GM12892 (cell line): ENCODE measurements at places on chromosomes 11 and 22.

DNA sequence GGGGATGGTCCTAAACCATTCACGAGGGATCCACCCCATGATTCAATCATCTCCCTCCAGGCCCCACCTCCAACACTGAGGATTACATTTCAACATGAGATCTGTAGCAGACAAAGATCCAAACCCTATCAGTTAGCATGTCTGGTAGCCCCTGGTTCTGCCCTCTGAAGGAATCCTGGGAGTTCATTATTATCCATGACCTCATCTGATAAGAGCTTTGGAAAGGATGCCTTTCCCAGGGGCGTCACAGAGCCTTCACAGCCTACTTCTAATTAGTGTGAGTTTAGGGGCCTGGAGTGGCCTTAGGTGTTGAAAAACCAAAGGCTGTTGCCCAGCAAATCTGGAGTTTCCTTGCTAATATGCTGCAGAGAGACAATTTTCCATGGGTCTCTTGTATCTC is 8.6 kb upstream of the EIF3M start:
- DNase-seq: no peak

DNA sequence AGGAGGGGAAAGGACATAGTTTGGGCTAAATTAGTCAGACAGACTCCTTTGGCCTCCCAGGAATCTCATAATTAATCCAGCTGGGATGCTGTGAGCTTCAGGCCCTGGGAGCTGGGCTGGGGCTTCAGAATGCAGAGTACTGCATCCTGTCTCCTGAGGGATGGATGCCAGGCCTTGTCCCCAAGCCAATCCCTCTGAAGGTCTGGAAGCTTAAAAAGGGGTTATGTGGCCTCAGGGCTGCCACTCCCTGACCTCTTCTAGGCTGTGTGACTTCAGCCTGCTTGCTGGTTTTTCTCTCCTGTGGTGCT is 6.9 kb upstream of the LRRC32 start:
- no peak for DNase-seq

DNA sequence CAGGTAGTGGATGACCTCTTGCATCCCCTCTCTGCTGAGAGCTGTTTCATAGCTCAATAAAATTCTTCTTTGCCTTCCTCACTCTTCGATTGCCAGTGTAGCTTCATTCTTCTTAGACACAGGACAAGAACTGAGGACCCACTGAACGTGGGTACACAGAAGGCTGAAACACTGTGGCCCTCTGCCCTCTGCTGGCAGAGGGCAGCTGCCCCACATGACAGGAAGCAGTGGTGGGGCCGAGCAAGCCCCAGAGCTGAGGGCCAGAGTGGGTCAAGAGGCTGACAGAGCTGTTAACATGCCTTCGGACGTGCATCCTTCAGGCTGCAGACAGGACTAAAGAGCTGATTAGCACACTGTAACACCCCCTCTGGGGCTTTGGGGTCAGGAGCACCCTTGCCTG is 15.6 kb downstream of the SMC1B start:
- no peak for DNase-seq

GRCh38 chr22:27578937-27579617 is 222.5 kb downstream of the MN1 start:
- no peak for DNase-seq

- no peak for DNase-seq
Observed at GRCh38 chr11:67657300-67657699, 6.8 kb upstream of the ACY3 start.

- no peak for DNase-seq
Observed at GRCh38 chr11:33682446-33682845, 18.2 kb downstream of the C11orf91 start.

DNA sequence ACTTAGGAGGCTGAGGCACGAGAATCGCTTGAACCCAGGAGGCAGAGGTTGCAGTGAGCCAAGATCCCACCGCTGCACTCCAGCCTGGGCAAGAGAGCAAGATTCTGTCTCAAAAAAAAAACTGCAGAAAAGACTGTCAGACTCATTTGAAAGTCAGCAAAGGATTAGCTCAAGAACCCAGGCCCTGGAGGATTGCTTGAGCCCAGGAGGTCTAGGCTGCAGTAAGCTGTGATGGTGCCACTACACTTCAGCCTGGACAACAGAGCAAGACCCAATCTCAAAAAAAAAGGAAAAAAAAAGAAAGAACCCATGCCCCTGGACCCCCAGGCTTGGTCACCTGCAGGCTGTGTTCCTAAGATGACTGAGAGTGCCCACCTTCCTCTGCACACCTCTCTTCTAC is 16.2 kb downstream of the LIF start:
- no peak for DNase-seq

GRCh38 chr22:42074132-42074811 is at the start of gene PHETA2:
Gene PHETA2, plus strand, starts transcription at chr22:42074248. Its CDS starts 3,046 bp downstream, at chr22:42077294.
- peak; percentile 43 for DNase-seq

DNA sequence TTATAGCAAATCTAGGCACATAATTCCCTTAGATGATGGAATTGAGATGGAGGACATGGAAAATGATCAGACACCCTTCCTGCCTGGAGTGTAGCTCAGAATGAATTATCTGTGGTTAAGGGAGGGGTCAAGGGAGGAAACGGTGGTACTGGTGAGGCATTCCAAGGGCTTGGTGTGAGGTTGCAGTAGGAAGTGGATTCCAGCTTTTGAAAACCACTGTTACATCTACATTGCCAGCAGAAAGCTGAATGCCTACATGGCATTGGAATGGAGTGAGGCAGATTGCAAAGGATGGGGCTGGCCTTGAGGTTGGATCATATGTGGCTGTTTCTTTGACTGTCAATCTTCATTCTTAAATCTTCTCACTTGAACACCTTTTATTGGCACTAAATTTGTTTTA is 684.4 kb downstream of the NTM start:
- no peak for DNase-seq

DNA sequence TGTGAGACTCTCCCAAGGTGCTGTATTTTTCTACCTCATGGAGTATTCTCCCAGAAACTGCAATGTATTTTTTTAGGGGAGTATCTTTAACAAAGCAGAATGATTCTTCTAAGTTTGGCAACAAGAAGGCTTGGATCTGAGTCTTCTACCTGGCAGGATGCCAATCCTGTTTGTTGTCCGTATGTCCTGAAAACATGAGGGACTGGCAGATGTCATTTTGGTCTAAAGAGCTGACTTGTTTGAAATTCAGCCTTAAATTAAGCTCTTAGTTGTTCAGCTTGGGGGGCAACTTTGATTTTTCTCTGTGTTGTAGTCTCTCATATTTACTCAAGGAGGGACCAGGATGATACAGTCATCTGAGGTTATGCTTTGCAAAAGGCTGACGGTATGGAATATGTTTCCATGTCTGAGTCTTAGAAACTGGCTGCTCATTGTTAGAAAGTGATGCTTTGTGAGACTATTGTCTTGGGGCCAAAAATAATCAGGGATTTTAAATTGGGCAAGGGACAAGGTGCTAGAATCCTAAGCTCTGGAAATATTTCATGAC is 9.3 kb downstream of the MRPL16 start:
- DNase-seq: no peak

DNA sequence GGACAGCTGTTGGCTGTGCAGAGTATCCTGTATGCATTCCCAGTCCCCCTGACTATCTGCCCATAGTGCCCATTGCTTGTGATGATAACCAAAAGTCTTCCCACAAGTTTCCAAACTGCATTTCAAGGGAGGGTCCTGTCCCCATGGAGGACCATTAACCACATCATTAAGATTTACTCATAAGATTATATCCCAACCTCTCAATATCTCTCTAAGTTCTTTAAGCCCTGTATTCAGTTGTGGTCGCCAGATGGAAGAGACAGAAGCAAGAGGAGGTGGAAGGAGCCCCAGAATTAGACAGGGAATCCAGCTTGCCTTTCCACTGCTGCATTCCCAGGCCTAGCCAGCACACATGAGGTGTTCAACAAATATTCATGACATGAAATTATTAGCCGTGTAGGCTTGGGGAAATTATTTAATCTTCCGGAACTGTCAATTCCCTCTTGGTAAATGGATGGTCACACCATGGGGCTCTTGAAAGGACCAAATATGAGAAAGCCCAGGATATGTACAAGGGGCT is 42.6 kb upstream of the TIMP3 start:
- no peak for DNase-seq

GRCh38 chr11:130715085-130715876 is 201.0 kb downstream of the SNX19 start:
- no peak for DNase-seq

- DNase-seq: no peak
Observed at GRCh38 chr11:46271875-46272815, 5.3 kb upstream of the CREB3L1 start.

GRCh38 chr11:117794135-117794534 is 2.9 kb downstream of the DSCAML1 start:
- DNase-seq: no peak

- no peak for DNase-seq
Observed at GRCh38 chr11:28696591-28696990, 588.4 kb downstream of the METTL15 start.

DNA sequence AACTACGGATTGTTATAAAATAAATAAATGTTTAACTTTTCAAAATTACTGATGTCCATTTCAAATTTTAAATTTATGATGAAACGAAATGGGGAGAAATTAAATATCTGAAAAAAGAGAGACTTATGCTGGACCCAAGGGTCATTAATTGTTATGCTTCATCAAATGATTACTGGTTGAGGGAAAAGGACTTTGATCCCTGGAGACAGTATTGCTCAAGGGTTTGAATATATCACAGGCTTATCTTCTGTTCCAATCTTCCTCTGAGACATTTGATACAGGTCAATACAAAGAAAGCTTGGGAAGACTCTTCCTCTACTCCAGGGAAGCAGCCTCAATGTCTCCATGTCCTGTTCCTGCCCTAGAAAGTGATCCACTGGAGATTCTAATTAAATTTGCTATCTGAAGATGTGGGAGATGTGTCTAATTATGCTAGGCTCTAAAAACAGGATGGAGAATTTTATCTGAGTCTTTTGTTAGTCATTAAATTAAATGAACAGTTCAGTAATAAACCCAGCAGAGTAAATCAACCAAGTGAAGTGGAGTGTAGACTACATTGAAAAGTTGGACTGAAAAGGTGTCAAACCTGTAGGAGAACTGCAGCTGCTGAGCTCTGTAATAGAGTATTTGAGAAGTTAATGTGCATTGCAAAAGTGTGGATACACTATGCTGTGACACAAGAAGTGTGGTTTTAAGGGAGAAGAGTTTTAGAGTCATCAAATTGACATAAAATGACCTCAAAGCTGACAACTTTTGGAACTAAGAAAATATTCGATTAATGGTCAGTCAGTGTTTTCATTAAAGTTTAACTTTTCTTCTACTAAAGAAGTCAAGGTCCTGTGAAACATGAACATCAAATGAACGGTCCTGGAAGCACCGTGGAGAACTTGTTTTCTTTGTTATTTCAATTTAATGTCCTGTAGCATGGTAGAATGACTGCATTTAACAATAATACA is 623.7 kb upstream of the CCDC90B start:
- no peak for DNase-seq

DNA sequence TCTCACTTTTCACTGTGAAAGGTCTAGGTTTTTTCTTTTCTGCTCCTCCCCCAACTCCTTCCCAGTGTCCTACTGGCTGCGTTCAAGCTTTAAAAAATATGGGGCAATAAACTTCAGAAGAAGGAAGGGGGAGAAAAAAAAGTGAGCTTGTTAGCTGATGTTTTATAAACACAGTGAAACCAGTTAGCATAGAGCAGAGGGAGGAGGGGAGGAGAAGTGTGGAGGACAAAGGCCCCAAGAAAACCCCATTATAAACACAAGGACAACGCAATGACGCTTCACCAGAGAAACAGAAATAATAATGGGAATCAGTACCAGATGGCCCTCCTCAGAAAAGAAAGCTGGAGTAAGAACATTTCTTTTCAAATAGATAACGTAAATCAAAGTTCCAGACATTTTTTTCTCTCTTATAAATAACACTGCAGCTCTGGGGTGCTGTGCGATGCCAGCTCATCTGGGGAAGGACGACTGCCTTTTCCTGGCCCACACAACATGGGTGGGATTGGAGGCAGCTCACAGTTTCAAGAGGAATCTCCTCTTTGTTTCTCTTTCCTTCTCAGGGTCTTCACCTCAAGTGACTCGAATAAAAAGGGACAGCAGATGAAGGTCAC is 235.4 kb upstream of the NARS2 start:
- no peak for DNase-seq

DNA sequence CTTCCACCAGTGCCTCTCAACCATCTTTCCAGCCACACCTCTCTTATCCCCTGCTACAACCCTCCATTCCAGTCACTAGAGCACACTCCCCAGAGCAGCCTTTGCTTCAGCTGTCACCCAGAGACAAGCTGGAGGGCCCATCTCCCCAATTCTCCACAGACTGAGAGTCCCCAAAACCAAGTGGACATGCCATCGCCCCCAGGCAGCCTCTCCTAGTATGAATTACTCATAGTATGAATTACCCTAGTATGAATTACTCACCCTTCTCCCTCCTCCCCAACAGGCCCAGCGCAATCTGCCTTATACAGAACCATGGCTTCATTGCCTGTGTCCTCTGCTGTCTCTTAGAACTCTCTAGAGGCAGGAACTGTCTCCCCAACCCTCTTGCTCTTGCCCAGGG is 24.8 kb downstream of the MYH9 start:
- no peak for DNase-seq

GRCh38 chr11:116376547-116376946 is 396.2 kb downstream of the BUD13 start:
- DNase-seq: no peak

DNA sequence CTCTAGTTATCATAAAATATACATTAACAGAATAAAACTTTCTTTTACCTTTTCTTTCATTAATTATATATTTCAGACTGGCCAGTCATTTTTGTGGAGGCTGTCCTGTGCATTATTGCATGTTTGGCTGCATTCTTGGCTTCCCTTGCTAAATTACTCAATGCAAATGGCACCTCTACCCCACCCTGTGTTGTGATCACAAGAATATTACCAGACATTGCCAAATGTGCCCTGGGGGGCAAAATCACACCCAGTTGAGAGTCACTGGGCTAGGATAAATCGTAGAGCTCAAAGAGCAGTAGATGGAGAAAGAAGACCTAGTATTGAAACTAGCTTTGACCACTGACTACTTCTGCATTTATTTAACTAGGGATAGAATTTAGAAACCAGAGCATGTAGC is 1257.8 kb upstream of the TENM4 start:
- no peak for DNase-seq

GRCh38 chr11:103964390-103964789 is 72.0 kb upstream of the DDI1 start:
- DNase-seq: no peak

DNA sequence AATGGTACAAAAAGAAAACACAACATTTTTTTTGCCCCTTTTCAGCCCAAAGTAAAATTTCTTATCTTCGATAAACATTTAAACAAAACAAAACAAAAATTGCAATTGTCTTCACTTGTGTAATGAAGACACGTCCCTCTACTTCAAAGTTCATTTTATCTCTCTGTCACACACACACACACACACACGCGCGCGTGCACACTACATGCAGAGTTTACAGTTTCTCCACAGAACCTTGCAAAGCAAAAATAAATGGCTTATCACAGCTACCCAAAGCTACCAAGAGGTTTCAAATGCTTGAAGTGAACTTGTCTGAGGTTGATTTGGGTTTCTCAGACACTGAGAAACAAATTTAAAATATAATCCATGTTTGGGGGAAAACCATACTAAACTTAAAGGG is 72.3 kb downstream of the ETS1 start:
- no peak for DNase-seq
